Sciatic nerve (tissue), 2 donors: ENCODE measurements at places on chromosomes 13 and 19. TPM values are rescaled to one million over a fixed set of nuclear protein-coding genes. Genes with fewer than 3 reads are reported as not detected.

DNA sequence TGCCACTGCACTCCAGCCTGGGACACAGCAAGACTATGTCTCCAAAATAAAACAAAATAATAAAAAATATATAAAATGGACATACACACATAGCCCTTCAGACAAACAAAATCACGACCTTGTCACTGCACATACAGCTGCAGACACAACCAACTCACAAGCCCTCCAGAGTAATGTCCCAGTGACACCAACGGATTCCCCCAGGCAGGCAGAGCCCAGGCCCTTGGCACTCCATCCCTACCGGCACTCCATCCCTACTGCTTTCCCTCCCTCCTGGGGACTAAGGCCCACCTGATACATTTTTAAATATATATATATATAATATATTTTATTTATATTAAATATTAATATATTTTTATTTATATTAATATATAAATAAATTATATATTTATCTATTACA, 18.5 kb downstream of the ZNF101 start:
- no peak for DNase-seq

- no peak for DNase-seq
Observed at GRCh38 chr13:67857581-67858310, 627.6 kb upstream of the PCDH9 start.

- peak; percentile 79 for DNase-seq
Observed at GRCh38 chr19:51552996-51553725, 17.9 kb upstream of the ZNF175 start.

Gene OLFM2
- 6.9 TPM for total RNA-seq

Gene KIR3DL2
- not detected for total RNA-seq

Gene IZUMO4
- 37.8 TPM for total RNA-seq

DNA sequence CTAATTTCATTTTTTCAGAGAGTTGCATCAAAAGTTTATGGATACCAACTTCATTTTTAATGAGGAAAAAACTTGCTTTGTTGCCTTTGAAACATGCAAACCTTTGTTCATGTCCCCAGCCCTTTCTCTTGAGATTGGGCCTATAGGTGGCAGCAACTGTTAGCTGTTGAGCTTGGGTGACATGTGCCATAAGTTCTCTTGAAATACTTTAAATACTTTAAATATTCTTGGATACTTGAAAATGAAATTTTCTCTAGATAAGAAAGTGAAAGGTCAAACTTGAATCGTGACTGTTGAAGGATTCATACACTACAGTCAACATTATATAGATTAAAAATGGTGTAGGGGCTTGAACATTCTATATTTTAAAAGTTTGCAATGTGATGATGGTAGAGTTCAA, 294.9 kb downstream of the NDFIP2 start:
- no peak for DNase-seq

Gene ADGRE3
- 1.9 TPM for total RNA-seq

DNA sequence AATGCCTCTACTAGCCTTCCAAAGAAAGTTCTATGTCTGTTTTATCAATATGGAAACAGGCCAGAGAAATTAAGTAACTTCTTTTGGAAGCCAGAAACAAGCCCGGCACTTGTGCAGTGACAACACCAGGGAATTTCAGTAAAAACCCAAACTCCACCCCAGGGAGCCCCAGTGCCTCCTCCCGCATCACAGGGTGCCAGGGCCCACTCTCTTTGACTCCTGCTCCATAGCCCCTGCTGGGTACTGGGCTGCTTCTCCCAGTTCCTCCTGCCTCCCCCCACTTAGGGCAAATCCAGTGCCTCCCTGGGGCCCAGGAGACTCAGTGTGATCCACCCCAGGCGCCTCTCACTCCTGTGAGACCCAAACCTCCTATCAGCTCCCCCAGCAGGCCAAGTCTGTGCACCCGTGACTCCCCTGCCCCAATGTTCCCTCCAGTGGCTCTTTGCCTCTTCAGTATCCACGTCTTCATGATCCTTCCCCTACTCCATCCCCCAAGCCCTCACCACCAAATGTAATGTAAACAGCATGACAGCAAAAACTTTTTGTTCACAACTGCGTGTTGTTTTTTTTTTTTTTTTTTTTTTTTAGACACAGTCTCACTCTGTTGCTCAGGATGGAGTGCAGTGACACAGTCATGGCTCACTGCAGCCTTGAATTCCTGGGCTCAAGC, 2.3 kb upstream of the FFAR3 start:
- peak; percentile 42 for DNase-seq

DNA sequence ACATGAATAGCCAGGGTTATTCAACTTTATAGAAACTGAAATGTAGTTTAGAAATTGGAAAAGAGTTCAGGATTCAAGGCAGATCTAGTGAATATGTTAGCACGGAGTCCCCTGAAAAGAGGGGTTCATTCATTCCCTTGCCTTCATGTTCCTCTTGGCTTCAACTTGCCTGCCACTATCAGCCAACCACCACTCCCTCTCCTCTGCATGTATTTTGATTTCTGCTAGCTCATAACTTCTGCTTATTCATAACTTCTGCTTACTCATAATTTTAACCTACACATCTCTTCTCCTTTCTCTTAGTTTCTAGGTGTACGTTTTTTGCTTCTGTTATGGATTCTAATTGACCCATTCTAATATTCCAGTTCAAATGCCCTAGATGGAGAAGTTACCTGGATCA, 5.5 kb upstream of the SERTM1 start:
- no peak for DNase-seq

GRCh38 chr19:35438096-35438495, 10.0 kb upstream of the FFAR2 start:
- no peak for DNase-seq

- no peak for DNase-seq
Observed at GRCh38 chr19:2248136-2249009, 750 bp upstream of the AMH start.

- DNase-seq = no peak
Observed at GRCh38 chr19:41297628-41298347, 12.2 kb upstream of the CCDC97 start.

DNA sequence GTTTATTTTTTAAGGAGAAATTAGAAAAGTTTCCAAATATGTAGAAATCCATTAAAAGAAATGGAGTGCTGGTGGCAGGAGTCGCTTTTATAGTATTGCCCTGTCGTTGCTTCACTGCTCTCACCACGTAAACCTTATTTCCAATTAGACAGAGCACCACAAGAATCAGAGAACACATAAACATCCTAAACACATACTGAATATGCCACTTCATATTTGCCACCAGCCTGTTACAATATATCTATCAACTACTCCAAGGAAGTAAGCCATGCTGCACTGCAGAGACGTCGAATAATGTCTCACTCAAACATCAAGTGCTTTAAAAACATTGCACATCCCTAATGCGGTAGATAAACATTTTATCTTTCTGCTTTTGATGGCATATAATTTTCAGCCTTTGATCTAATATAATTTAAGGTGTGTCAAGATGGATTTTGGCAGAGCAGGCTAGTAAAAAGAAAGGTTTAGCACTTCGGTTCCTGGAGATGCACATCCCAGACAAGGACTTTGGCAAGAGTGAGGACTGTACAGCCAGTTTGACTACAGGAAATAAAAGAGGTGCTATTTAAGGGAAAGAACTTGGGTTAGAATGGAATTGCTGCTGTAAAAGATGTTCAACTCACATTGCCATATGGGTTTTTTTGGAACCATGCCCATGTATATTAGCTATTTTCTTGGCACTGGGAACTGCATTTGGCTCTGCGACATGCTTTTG, 932.3 kb downstream of the EFNB2 start:
- no peak for DNase-seq

Gene PSG1
- not detected for total RNA-seq

DNA sequence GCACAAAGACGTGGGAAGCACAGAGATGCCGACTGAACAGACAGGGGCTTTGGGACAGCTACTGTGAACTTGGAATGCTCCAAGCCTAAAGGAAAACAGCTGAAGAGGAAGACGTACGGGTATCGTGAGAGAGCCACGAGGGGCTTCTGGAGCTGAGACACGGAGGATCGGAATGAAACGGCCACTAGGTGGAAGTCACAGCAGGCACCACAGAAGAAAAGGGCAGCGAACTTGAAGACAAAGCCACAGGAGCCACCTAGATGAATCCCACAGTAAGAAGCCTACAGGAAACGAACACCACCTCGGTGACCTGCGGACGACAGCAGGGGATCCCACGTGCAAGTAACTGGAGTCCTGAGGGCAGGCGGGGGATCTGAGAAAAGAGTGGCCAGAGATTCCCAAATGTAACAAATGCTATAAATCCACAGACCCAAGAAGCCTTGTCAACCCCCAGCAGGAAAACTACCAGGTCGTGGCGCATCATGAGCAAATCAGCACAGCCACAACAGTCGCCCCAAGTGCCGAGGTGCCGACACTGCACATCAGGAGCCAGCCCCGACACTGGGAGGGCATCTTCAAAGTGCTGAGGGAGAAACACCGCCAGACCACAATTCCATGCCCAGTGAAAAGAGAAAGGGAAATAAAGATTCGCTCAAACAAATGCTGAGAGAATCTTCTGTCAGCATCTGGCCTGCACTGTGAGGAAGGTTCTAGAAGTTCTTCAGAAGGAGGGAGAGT, 39.3 kb upstream of the ISYNA1 start:
- no peak for DNase-seq

GRCh38 chr19:15315101-15315500, 17.2 kb downstream of the BRD4 start:
- no peak for DNase-seq

Gene NLRP4
- not detected for total RNA-seq

- DNase-seq = no peak
Observed at GRCh38 chr13:45456196-45456972, 8.4 kb upstream of the COG3 start.

Gene CEBPA
- 20.4 TPM for total RNA-seq

Gene PNPLA6
- total RNA-seq = 133 TPM

Gene ABHD13
- 10.7 TPM for total RNA-seq

GRCh38 chr19:45876411-45877197, 9.3 kb downstream of the IRF2BP1 start:
- no peak for DNase-seq

DNA sequence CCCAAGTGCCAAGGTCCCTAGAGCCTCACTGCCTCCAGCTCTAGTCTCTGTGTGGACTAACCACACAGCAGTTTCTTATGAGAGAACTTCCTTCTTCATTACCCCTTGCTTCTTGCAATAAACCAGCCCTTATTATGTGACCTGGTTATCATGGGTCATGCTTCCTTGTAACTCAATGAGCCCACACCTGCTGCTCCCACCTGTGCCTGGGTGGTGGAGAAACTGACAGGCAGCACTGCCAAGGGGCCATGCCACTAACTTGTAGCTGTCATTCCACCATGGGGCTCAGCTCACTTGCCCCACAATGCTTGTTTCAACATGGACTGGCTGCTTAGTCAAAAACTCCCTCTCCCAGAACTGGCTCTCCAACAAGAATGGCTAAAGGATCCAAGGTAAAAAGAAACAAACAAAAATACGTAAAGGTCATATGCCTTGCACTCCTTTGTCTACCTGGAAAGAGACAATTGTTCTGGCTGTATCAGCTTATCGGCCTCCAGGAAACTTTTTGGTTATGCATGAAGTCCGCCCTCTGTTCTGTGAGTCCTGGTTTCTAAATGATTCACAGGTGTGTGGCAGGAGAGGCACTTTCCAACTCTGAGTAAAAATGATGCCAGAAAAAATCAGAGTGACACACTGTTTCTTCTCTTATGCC, 446.4 kb downstream of the COG6 start:
- DNase-seq = no peak

Gene PTPRH
- total RNA-seq = 1.5 TPM

DNA sequence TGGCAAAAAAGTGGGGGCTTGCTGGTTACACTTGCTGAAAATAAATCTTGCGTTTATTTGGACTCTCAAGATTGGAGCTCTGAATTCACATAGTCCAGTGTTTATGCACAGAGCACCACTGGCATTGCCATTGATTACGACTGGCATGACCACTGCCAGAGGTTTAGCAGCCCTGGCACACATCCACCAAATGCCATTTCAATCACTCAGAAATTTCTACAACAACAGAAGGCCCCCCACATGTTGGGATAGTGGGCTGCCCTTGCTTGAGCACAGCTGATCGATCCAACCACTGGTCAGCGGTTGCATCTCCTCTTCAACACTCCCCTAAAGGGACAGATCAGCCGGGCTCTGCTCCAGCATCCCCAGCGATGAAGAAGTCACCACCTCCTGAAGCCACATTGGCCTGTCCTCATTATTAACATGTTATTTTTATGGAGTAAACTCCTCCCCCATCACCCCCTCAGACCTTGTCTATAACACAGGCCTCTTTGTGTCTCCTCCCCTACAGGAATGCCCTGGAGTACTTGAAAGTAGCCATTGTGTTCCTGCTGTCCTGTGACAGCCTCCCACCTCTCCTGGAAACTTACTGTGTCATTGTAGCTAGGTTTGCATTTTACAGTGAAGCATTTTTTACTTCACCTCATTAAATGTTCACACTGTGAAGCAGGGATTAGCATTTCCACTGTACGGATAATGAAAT, 51.3 kb downstream of the CDADC1 start:
- peak; percentile 67 for DNase-seq

DNA sequence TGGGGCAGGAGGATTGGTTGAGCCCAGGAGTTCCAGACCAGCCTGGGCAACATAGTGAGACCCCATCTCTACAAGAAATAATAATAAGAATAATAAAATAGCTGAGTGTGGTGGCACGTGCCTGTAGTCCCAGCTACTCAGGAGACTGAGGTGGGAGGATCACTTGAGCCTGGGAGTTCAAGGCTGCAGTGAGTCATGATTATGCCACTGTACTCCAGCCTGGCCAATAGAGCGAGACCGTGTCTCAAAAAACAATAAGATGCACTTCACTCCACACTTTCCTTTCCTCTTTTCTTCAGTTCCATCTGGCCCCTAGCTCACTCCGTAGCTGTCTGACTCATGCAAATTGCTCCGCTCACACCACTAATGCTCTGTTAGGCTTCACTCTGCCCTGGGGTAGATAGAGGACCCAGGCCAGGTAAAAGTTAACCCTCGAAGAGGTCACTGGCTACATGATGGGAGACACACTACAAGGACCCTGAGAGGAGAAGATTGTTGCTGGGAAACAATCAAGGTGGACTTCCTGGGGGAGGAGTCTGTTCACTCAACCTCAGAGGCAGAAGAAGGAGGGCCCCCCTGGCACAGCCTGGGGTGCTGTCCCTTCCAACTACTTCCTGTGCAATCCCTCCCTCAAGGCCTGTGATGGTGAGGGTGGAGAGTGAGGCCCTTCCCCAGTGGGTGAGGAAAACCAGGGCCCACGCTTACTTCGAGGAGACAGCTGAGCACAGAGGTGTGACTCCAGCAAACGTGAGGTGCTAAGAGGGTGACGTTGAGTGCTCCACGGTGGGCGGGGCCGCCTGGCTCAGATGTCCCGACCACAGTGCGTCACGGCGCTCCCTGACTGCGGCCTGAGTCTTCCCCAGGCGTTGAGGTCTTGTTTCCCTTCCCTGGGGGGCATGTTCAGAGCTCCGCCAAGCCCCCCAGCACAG, 8.8 kb upstream of the TNFSF9 start:
- DNase-seq = no peak

Gene FCGBP
- 83.1 TPM for total RNA-seq
